T-helper 22 cell (primary cell): ENCODE measurements at places on chromosomes 16 and 17.
A peak's percentile ranks its signal among the peaks of the same experiment; 100 is the strongest.

DNA sequence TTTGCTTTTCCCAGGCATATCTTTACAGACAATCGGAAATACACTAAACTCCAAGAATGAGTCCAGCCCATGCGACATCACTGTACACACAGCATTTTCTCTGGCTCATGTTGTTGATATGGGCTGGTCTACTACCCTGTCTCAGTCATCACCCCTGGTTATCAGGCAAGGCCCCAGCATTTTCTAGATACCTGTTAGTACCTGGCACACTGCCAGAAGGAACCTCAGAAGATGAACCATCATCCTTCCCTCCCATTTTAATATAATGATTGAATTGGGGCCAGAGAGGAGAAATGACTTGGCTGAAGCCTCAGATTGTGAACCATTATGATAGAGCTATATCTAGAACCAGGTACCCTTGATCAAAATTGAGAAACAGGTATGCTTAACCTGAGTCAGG is 406.2 kb downstream of the CDH11 start:
- DNase-seq, result no peak

DNA sequence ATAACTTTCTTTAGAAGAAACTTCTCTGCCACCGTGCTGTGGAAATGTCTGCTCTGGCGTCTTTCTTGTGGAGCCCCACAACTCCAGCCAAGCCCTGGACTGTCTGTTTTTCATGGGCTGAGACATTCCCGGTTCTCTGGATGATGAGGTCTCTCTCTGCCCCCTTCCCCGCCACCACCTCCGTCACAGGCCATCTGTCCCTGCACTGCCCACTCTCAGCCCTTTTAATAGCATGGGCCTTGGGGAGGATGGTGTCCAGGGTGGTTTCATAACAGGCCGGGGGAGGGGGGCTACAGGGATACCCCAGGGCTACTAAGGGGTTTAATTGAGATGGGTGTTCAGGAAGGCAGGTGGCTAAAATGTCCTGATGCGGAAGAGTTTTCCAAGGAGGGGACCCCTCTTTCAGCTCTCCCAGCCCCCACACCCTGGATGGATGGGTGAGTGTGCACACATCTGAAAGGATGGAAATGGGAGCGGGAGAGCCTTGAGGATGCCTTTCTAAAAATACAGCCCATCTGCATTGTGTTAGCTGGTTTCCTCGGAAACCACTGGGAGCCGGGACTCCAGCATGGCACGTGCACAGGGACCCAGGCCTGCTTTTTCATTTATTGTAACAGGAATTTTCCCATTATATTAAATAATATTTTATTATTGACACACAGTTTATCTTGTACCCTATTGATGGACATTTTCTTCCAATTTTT is 14.6 kb upstream of the NDRG4 start:
- no peak for DNase-seq

DNA sequence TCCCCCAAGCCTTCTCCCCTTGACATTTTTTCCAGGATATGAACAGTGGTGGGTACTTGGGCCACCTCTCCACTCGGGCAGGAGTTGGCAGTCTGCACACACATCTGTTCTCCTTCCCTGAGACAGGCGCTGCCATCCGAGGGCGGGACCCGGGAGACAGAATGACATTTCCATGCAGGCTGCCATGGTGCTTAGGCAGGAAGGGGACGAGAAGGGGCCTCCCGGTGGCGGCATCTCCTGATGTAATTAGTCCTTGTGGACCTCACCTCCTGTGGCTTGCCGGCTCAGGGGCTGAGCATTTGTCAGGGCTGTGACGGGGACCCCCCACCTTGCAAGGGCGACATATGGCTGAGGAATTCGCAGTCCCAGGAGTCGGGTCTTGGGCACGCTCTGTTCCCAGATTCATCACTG is 197.2 kb downstream of the FOXL1 start:
- DNase-seq, result no peak

- no peak for DNase-seq
Measured at GRCh38 chr16:29230671-29231096, 175.8 kb downstream of the NPIPB11 start.

- DNase-seq, result no peak
Measured at GRCh38 chr16:20327444-20328041, at the start of gene GP2. GP2 (minus strand) TSS chr16:20327513; CDS start chr16:20326431, 1,082 bp downstream.

- DNase-seq, result no peak
Measured at GRCh38 chr16:2739625-2740430, 12.6 kb upstream of the SRRM2 start.

GRCh38 chr17:70184770-70185169 is 15.4 kb downstream of the KCNJ2 start:
- DNase-seq, result no peak

DNA sequence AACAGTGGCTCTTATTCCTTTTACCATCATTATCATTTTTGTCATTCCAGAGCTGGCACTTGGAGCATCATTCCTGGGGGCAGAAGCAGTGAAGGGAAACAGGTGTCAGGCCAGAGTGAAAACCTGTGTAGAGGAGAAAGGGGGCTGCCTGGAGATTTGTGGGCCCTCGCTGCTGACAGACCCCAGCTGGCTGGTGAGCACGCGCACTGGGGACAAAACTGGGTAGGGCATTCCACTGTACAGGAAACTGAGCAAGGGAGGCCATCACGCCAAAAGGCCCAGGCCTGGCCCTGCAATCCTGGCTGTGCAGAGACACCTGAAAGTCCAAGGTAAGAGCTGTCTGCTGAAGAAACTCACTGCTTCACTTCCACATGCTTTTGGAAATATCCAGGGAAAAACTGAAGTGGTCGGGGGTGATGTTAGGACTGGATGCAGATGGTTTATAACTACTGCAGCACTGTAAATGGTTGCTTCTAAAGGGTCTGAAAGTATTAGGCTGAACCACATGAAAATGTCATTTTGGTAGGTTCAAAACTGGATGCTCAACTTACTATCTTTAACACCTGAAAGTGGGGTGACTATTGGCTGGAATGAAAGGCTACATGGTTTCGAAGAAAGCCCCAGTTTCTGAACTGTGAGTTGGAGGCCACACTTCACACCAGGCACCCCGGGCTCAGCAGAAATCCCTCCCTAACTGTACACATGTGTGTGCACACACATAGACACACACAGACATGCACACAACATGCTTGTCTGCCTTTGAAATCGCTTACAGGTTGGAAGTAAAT is 225.0 kb downstream of the C16orf78 start:
- no peak for DNase-seq

- DNase-seq, result no peak
Measured at GRCh38 chr17:78361225-78361701, 1.4 kb upstream of the SOCS3 start.

- DNase-seq, result no peak
Measured at GRCh38 chr16:51607201-51607651, 456.2 kb upstream of the SALL1 start.

GRCh38 chr17:35088881-35089585 is 25.5 kb upstream of the RFFL start:
- peak; percentile 88 for DNase-seq

DNA sequence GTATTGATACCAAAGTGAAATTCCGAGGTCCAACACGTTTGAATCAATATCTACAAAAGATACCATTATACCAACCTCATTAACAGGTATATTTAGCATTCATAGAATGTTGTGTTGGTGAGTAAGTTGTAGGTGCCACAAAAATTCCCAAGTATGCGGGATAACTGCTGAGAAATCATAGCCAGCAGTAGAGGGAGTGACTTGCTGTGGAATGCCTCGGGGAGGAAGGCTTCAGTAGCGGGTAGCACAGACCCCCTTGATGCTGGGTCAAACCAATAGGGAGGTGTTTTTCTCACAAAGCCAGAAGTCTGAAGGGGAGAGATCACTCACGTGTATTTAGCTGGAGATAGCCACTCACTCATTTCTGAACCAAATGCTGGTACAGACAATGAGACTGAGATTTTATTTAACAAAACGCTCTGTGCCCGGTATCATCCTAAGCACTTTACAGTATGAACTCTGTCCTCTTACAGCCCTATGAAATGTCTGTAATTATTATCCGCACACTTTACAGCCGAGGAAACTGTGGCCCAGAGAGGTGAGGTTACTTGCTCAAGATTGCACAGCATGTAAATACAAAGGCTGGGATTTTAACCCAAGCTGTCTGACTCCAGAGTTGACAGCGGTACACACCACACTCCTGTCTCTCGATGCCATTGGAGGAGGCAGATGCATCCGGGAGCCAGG is 23.1 kb downstream of the HSBP1 start:
- no peak for DNase-seq

DNA sequence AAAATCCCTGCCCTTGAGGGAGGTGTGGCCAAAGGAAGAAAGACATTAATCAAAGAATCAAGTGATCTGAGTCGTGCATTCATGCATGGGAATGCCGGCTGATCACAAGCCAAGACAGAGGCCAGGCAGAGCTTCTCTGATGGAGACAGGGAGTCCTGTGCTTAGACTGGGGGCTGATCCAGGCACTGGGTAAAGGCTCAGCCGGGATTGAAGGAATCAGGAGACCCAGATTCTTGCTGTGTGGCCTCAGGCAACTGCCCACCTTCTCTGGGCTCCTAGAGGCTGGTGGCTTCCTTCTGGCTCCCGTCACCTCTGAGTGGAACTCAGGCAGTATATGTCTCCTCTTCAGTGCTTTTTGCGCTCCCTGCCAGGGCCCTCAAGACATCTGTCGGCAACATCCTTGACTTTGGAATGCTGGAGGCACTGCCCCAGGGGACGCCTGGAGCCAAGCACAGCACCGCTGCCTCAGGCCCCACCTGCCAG is 17.7 kb downstream of the RAI1 start:
- DNase-seq, result no peak

DNA sequence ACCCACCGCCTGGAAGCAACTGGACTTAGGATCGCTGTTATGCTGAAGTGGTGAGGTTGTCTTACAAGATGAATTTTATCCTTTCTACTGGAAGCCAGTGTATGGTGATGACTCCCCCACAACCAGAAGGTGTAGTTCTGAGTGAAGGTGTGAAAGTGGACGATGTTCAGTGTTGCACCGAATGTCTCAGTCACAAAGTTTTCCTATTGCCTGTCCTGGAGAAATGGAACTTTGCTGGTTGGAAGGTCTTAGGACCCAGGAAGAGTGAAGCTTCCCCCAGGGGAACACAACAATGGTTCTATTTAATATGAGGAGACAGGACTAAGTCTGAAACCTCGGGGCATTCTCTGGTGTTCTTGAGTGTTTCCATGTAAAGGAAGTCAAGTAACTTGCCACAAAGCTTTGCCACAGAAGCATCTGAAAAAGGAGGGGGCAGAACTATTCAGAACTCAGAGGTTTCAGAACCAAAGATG is 44.2 kb downstream of the USP22 start:
- DNase-seq, result no peak

DNA sequence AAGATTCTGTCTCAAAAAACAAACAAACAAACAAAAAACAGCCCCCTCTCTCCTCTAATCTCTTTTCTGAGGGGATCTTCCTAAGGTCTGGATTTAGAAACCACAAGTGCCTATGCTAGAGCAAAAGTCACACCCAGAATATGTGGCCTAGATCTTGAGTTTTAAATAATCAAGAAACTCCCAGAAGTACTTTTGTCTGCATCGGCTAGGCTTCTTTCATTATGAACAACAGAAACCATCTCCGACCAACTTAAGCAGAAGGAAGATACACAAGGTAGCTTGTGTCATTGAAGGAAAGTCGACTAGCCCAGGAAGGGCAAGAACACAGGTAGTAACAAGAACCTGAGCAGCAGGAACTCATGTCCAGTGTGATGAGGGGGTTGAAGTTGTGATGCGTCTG is 73.9 kb upstream of the KIFC3 start:
- DNase-seq, result no peak

DNA sequence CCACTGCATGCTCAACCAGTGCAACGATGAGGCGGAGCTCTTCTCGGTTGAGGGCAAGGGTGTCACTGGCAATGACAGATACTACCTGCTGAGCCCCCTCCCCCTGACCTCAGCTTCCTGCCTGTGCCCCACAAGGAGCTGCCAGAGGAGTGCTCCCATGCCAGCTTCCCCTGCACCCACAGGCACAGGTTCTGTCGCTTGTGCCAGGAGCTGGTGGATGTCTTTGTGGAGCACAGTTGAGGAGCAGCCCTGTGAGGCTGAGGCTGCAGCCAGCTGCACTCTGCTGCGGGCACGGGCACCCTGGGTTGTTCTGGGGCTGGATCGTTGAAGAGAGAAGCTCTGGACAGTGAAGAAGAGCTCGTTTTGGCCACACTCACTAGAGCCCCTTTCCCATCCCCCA is 165.3 kb upstream of the ZNF267 start:
- no peak for DNase-seq

- no peak for DNase-seq
Measured at GRCh38 chr16:83926726-83927397, 26.2 kb upstream of the OSGIN1 start.

DNA sequence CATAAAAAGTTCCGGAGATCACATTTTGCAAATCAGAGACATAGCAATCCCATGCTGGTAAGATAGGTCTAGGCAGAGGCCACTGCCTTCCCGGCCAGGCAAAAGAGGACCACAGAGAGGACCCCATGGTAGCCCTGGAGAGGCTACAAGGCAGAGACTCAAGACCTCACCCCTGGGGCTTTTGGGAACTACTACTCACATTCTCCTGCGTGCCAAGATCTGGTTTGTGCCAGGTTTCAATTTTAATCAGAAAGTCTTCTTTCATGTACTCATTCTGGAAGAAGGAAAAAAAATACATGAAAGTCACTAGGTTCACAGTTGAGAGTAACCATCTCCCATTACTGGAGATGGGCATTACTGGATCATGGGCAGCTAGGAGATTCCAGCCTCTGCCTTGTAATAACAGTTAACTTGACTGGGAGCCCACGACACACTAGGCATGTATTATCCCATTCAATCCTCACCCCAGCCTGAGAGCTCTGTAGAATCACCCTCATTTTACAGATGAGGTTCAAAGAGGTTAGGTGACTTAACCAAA is 21.2 kb downstream of the PITPNA start:
- DNase-seq, result no peak

DNA sequence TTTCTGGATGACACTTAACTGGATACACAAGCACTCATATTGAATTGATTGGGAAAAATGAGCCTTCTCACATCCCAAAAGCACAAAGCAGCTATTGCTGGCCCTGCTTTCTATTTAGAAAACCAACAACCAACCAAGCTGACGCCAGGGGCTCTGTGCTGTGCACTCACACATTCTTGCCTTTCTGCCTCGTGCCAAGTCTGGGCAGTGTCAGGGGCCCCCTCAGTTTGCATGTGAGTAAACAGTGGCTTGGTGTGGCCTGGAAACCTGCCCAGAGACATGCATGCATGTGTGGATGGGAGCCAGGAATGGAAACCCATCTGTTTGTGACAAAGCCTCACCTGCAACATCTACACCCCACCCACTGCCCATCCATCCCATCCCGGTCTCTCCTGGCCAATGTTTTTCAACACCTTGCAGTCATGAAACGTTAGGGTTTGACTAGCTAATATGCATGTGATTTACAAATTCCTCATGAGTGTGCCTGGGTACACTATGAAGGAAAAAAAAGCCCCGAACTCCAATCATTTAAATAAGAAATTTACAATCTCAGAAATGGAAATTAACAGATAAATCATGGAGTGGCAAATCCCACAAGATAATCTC is 20.4 kb downstream of the MIEF2 start:
- no peak for DNase-seq

DNA sequence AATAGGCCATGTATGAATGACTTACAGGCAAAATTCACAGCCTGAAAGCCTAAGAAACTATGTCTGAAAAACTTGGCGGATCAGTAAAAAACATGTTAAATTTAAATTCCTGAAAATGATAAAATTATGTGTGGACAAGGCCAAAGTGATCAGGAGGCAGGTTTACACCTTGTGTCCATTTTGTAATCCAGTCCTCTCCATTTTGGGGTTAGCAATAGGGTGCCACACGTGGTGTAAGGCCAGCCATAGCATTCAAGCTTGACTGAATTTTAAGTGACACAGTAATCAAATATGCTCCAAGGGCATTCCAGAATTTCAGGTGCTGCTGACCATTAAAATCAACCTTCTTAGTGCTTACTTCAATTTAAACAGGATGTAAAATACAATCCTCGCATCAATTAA is 2.7 kb downstream of the RNF43 start:
- DNase-seq, result no peak
